Stimulated activated CD8-positive, alpha-beta memory T cell treated with anti-CD3 and anti-CD28 coated beads, Interleukin-2, amount 100 ng/mL, for 1 hour (primary cell): ENCODE measurements at places on chromosomes 5 and 9.

- DNase-seq, result no peak
These were observed 15.4 kb upstream of the CCIN start for GRCh38 chr9:36153746-36154145.

DNA sequence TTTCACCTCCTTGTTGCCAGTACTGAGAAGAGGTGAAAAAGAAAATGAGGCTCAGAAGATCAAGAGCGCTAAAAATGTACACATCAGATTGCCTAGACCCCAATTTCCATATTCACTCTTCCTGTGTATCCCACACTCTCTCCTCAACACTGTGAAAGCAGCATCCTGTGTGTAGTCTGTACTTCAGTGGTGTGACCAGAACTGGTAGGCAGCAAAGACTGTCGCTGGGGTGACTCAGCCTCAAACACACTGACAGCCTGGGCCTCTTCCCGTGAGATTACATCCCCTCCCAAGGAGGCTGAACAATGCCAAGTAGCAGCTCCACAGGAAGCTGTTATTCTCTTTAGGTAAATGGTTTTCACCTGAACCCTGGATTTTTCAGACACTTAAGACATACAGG is 135.5 kb downstream of the CCDC192 start:
- no peak for DNase-seq

DNA sequence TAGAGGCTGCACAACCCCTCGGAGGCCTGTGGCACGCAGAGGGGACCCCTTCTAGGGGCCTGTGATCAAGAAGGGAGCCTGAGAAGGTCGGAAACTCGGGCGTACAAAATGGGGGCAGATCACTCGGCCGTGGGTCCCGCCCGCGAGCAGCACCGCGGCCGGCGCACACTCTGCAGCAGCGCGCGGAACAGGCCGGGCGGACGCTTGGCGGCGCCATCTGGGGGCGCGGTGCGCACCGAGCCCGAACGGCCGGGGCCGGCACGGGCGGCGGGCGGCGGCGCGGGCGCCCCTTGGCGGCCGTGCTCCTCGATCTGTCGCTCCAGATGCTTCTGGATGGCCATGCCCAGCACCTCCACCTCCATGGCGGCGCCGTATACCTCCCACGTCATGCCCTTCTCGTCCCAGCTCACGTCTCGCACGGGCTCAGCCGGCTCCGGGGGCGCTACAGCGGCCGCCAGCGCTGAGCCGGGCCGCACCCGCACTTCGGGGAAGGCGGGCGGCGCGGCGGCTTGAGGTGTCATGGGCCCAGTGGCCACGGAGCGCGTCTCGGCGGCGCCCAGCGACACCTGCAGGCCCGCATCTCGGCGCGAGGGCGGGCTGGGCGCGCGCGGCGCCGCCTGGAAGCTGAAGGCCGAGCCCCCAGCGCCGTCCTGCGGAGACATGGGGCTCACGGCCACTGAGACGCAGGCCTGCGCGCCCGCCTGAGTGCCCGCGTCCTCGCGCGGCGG is 13.1 kb downstream of the GPRIN1 start:
- DNase-seq, result peak; percentile 29

DNA sequence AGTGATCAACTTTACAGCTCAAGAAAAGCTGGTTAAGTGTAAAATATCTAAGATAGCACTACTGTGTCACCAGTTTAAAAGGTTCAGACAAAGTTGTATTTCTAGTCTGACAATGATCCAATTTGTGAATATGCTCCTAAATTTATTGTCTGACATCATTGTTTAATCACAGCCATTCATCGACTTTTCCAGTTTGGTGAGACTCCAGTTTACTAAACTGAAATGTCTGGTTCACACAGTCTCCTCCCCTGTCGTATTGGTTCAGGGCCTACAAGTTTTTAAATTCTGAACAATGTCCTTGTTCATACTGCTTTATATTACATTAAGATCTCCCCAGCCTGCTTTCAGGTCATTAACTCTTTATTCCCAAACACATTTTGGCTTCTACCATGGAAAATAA is 161.4 kb downstream of the CHSY3 start:
- no peak for DNase-seq

- DNase-seq, result no peak
These were observed 46.5 kb upstream of the ANGPTL2 start for GRCh38 chr9:127168756-127169574.
